ENCODE measurements at places on chromosomes 12 and 14.

GRCh38 chr12:49646871-49647654, 23.7 kb downstream of the PRPF40B start:
- DNase-seq: no peak

DNA sequence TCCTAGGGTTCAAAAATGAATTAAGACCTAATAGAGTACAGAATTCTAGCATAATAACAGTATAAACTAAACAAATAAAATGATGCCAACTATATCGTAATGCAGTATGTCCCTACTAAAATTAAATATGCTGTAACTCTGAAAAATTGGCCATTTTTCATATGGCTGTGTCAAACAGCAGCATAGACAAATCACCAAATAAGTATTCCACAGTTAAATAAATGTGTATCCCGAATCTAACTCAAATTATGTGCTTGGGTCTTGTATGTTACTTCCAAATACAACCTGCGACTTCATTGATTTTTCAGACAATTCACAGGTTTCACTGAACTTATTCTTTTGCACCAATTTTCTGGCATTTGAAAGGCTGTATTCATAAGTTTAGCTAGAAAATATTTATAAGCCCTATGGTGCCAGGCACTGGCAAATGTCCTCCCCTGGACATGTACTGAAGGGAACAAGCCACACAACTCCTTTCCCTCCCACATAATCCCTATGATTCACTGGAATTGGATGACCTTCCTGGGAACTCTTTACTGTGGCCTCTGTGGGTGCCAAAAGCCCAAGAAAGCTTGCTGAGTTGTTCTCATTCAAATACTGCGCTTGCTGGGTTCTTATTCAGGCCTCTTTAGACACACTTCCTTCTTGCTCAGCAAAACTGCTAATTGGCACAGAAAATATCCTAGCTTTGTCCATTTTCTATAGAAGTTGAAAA, 108.8 kb downstream of the KITLG start:
- DNase-seq: peak; percentile 52

DNA sequence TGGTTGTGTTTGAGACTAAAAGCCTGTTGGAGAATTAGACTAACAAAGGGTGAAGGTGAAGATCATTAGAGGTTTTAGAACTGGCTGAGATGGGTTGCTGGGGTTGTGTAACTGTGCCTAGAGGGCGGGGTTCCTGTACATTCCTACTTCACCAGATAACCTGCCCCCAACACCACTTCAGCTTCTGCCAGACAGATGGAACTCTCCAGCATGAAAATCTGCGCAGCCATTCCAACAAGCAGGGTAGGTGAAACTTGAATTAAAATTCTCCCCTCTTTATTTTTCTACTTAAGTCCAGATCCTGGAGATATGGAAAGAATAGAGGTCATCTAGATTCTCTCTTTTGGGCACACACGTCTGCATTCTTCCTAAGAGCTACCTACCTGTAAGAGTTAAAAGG, 6.0 kb downstream of the FOXG1 start:
- no peak for DNase-seq

DNA sequence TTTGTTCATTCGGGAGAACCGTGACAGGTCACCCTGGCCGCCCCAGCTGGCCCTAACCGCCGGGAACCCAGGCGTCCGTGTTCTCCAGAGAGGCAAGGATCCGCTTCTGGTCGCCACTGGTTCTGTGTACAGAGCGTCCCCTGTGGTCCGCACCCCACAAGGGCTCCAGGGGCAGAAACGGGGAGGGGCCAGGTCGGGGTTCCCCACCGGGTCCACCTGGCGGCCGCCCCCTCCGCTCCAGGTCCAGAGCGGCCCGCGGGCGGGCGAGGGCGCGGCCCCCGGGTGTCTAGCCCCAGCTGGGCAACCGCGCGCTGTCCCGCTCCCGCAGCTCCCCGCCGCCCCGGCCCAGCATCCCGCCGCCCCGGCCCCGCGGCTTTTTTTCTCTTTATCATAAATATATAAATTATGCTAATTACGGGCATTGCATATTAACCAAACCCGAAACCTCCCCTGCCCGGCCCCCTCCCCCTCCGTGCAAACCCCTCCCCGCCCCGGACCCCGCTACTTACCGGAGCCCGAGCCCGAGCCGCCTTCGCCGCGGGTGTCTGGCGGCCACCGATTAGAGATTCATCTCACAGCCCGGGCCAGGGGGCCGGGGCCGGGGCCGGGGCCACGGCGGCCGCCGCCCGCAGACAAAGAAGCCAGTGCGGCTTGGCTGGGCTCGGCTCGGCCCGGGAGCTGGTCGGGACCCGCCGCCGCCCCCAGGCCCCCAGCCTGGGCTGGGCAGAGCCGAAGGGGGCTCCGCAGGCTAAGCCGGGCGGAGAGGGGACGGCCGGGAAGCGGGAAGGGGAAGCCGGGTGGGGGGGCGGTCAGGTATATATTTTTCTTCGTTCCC, 512 bp downstream of the POU6F1 start:
- peak; percentile 45 for DNase-seq

- DNase-seq: peak; percentile 82
Observed at GRCh38 chr12:68932961-68933893, at the start of gene CPM. TSS of gene CPM (minus strand) at chr12:68933171. CDS start at chr12:68932837, 334 bp downstream.
